AG04449 (cell line): ENCODE measurements at places on chromosomes 16 and 17.

- DNase-seq: no peak
Observed at GRCh38 chr17:71361656-71362450, 759.0 kb upstream of the SOX9 start.

DNA sequence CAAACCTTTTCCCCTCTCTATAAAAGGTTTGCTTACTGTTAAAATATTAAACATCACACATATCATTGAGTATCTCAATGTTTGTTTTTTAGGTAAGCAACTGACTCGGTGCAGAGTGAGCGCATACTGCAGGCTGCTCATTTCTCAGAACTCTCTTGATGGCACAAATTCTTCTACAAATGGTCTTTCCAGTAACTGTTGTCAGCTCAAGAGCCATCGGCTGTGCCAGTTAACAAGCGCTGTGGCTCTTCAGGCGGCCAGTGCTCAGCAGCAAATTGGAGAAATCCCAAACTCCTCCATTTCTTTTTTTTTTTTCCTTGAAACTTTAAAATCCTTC lies 8.6 kb downstream of the ABCA3 start:
- no peak for DNase-seq

DNA sequence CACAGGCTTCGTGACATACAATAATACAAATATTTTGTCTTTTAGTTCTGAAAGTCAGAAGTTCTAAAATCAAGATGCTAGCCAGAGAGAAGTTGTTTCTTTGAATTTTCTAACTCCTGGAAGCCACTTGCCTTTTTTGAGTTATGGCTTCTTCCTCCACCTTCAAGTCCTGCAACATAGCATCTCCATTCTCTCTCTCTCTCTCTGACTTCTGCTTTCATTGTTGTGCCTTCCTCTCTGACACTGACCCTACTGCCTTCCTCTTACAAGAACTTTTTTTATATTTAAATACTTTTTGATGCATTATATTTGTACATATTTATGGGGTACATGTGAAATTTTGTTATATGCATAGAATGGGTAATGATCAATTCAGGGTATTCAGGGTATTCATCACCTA lies 205.9 kb downstream of the MAP2K6 start:
- no peak for DNase-seq

- DNase-seq: no peak
Observed at GRCh38 chr17:76934561-76935320, 66.5 kb downstream of the MGAT5B start.

GRCh38 chr16:19929062-19929511 lies 44.4 kb upstream of the GPRC5B start:
- no peak for DNase-seq

GRCh38 chr16:56929639-56930038 lies 2.3 kb upstream of the HERPUD1 start:
- DNase-seq: no peak

GRCh38 chr16:23706439-23706838 lies 6.6 kb downstream of the ERN2 start:
- DNase-seq: no peak

GRCh38 chr16:48292452-48292851 lies 45.1 kb upstream of the ABCC11 start:
- DNase-seq: no peak

- DNase-seq: no peak
Observed at GRCh38 chr17:64192589-64192988, 62.6 kb upstream of the ERN1 start.

DNA sequence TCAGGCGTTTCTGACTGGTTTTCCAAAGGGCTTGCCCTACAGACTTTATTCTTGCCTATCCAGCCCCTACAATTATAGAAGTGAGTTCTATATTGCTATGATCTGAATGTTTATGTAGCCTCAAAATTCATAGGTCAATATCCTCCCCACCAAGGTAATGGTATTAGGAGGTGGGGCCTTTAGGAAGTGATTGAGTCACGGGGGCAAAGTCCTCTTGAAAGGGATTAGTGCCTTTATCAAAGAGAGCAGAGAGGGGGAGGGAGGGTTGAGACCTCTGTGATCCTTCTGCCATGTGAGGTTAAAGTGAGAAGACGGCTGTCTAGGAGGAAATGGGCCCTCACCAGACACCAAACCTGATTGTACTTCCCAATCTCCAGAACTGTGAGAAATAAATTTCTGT lies 931 bp upstream of the CPHXL start:
- no peak for DNase-seq

DNA sequence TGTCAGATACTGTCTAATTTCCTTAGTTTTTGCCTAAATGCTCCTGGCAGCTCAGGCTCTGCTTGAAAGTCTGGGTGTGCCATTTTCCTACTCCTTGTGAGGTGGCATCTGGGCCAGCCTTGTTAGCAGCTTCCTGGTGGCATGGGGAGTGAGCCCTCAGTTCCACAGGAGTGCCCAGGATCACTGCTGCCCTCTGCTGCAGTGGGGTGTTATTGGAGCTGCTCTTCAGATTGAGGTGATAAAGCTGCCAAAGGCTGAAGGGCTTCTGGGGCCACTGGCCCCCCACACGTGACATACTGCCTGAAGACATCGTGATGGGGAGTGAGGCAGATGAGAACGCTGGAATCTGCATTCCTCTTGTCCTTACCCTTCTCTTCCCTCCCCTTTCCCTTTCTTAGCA lies 27.4 kb downstream of the CEP95 start:
- DNase-seq: no peak

- DNase-seq: no peak
Observed at GRCh38 chr16:10265770-10266615, 83.8 kb upstream of the GRIN2A start.

DNA sequence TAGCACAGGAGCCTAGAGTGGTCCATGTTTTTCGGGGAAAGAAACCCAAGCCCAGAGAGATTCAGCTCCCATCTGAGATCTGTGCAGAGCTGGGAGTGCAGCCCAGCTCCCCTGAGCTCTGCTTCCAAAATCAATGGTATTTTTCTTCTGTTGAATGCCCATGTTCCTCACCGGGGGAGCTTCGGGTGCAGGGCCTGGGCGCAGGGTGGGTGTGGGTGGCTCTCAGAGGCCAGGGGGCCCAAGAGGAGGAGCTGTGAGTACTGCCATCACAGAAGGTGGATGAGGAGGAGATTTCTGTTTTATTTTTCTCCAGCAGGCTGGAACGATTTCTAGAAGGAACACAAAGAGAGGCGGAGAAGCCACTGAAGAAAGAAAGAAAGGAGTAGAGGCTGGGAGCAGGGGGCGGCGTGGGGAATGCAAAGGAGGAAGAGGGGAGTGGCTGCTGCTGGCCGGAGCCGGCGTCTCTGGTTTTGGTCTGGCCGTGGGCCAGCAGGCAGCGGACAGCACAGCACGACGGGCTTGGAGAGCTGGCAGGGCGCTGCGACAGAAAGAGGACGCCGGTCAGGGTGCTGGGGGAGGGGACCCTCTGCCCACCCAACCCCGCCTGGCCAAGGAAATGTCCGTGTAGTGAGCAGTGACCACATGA lies 76.2 kb upstream of the KSR1 start:
- no peak for DNase-seq

DNA sequence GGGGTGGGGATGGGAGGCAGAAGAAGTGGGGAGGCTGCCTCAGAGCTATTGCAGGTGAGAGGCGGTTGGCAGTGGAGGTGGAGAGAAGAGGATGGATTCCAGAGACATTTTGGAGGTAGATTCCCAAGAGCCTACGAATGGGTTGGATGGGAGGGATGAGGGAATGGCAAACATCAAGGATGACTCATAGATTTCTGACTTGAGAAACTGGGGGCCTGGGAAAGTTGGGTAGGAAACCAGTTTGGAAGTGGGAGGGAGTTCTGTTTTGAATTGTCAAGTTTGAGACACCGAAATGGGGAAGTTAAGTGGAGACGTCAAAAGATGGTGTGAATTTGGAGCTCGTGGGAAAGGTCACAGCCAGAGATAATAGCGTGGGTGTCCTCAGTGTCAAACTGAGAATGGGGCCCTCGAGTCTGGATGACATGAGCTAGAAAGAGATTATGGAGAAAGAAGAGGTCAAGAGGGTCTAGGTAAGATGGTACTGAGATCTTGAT lies 6.2 kb upstream of the CYLD start:
- DNase-seq: no peak

GRCh38 chr17:74160656-74161502 lies 42.6 kb upstream of the RPL38 start:
- no peak for DNase-seq

- no peak for DNase-seq
Observed at GRCh38 chr16:16021988-16022682, 72.7 kb downstream of the ABCC1 start.

DNA sequence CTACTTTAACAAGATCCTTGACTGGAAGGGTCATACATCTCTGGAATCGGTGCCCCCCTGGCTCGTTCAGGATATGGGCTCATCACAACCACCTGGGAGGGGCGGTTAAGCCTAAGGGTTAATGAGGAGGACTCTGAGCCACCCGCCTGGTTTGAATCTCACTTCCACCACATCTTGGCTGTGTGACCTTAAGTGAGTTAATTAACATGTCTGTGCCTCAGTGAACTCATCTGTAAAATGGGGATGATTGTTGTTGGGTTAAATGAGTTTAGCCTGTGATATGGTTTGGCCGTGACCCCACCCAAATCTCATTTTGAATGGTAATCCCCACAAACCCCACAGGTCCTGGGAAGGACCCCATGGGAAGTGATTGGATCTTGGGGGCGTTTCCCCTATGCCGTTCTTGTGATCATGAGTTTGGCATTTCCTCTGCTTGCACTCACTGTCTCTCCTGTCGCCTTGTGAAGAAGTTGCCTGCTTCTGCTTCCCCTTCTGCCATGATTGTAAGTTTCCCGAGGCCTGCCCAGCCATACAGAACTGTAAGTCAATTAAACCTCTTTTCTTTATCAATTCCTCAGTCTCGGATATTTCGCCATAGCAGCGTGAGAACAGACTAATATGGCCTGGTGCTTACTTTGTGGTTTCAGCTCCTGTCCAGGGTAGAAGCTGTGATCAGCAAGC lies 214.0 kb upstream of the CIBAR2 start:
- DNase-seq: no peak

DNA sequence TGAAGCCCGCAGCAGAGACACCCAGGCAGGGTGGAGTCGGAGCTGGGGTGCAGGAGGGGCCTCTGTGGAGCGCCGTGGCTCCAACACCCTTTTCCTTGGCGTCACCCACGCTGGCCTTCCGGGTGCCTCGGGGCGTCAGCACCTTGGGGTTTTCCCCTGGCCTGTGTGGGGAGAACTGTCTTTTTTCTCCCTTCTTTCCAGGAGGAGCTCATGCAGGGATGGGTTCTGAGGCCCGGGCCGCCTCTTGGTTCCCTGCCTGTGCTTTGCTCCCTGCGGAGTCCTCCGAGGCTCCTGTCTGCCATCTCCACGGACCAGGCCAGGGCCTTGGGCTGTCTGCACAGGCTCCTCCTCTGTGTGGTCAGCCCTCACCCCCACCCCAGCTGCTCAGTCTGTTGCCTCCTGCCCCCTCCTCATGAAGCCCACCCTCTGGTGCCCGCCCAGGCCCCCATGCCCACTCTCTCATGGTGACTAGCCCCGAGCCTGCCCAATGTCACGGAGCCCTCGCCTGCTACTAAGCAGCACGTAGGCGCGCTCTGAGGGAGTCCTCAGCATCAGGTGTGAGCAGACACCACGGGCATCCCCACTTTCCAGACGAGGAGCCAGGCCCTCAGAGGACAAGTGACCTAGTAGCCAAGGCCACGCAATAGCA lies 5.0 kb downstream of the KATNB1 start:
- DNase-seq: no peak

GRCh38 chr16:65831903-65832666 lies 534.4 kb upstream of the CDH5 start:
- DNase-seq: no peak

GRCh38 chr16:35792516-35793285 lies 2333.3 kb downstream of the TP53TG3F start:
- DNase-seq: no peak

GRCh38 chr16:80984124-80984892 lies 22.4 kb downstream of the CMC2 start:
- DNase-seq: no peak

DNA sequence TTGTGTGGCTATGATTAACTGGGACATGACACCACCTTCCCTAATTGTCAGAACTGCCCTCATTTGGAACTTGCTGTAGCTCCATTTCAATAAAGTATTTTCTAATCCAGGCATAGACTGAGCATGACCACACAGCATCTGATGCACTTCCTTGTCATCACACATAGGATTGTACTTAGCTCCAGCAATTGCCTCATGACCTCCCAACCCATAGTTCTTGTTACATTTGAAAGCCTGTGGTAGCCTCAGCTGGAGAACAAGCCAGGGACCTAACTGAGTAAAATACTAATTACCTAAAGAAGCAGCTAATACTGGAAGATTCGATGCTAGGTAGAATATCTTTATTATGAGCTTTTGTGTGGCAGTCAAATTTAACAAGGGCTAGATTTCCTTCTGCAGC lies 187.3 kb upstream of the KIF2B start:
- DNase-seq: no peak

- DNase-seq: no peak
Observed at GRCh38 chr16:85789773-85790172, 9.6 kb downstream of the EMC8 start.

- DNase-seq: no peak
Observed at GRCh38 chr16:10616756-10617640, 36.6 kb upstream of the EMP2 start.

DNA sequence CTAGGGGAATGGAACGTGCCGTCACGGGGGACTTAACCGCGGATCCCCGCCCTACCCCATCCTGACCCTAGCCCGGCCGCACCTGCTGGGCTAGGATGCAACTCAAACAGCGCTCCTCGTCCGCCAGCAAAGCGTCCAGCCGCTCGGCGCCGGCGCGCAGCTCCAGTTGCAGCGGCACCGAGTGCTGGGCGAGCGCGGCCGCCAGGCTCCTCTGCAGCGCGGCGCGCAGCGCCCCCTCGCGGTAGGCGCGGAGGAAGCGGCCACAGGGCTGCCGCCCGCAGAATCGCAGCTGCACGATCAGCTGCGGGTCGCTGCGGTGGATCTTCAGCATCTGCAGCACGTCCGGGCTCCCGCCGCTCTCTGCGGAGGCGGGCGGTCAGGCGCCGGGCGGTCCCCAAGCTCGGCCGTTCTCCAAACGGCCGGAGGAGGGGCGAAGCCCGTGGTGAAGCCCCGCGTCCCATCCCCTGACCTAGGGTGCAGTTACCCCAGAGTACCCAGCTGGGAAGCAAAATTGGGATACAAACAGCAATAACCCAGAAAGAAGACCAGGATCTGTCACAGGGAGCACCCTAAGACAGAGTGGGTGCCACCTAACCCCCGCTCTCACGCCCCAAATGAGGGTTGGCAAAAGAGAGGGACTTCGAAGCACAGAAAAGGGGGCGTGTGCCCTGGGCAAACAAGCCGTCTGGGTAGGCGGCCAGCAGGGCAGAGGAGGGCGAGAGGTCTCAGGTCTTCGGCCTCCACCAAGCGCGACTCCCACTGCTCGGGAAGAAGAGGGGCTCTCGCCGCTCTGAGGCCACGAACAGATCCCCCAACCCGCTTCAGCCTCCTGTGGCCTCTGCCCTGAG lies 4.2 kb downstream of the TRADD start:
- DNase-seq: no peak

DNA sequence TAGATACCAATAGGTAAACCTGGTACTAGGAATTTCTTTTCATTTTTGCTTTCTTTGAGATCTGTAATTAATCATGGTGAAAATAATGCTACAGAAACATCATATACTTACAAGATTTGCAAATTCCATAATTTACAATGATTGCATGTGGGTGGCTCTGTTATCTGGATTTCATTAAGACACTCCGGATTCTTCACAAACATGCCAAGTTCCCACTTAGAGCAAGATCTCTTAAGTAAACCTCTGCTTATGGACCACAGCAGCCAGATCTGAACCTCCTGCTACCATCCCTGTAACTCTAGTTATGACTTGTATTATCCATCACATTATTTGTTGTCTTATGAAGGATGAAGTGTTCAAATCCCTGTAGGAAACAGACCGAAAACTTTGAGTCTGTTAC lies 424.7 kb downstream of the CDH13 start:
- DNase-seq: no peak

- DNase-seq: no peak
Observed at GRCh38 chr16:12609937-12610699, 193.6 kb downstream of the CPPED1 start.
